ENCODE measurements at places on chromosomes 7 and 10.
A peak's percentile ranks its signal among the peaks of the same experiment; 100 is the strongest.

DNA sequence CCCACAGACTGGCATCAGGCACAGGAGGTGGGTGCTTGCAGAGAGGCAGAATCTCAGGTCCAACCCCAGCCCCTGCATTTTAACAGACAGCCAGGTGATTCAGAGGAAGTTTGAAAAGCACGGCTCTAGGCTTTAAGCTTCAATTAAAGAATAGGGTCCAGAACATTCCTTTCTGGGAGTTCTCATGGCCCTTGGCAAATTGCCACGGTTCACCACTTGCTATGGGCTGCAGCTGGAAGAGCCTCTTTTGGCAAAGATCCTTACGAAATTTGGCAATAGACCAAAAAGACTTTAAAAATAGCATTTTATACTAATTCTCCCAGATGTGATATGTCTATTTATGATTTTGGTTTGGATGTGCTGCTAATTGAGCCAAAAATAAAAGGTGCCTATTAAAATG, 148.1 kb downstream of the ITGA8 start:
- no peak for DNase-seq

DNA sequence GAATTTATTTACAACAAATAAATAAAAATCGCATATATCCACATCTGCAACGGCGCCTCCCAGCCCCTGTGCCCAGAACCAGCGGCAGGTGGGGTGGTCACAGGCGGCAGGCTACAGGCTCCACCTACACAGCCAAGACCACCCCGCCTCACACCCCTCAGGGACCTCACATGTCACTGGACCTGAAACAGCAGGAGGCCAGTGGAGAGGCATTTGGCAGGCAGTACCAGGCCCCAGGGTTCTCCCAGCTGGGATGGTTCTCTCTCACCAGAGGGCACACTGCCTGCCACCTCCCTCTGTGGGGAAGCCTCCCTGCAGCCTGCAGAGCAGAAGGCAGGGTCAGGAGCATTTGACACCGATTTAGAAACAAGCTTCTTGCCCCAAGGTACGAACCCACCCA, 81.5 kb downstream of the MAD1L1 start:
- DNase-seq = no peak

- DNase-seq = no peak
Measured at GRCh38 chr7:13069841-13070240, 382.4 kb downstream of the ARL4A start.

GRCh38 chr10:53134050-53134449, 361.5 kb upstream of the MBL2 start:
- DNase-seq = no peak

DNA sequence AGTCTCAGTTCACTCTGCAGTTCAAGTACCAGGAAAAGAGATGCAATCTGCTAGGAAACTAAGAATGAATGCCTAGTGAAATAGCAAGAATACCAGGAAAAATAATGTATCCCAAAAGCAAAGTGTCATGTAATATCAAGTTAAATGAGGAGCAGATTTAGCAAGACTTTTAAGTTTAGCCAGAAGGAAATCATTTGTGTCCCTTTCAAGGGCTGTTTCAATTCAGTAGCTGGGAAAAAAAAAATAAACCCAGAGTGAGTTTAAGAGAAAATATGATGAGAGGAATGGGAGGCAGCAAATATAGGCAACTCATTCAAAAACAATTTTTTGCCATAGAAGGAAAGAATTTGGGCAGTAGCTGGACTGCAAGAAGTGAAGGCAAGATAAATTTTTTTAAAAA, 135.8 kb downstream of the DGKB start:
- DNase-seq = no peak

DNA sequence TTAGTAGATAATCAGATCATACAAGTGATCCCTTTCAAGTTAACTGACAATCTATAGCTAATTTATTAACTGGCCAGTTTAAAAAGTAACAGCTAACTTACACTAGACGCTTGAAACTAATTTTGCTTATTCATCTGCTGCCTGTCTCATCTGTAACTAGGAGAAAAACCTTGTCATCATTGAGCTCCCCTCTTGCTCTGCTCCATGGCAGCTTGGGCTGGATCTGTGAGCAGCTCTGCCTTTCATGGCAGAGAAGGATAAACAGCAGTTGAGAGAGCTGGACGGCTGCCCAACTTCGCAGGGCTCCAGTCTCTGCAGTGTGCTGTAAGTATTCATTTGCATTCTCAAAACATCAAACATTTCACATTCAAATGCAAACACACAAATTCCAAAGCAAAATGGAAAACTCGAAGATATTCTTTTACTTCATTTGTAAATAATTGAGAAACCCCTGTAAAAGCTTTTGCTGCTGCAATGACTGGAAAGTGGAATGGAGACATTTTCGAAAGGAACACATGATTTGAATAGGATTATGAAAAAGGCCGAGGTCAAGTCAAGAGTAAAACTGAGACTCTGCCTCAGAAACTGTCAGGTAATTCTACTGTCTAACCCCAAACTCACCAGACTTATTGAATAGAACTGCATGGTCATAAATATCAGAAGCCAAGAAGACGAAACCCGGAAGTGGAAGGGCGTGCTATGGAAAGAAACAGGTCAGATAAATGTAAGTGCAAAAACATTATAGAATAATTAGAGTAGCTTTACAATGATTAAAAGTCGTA, 17.6 kb downstream of the SLC35B4 start:
- DNase-seq = no peak

DNA sequence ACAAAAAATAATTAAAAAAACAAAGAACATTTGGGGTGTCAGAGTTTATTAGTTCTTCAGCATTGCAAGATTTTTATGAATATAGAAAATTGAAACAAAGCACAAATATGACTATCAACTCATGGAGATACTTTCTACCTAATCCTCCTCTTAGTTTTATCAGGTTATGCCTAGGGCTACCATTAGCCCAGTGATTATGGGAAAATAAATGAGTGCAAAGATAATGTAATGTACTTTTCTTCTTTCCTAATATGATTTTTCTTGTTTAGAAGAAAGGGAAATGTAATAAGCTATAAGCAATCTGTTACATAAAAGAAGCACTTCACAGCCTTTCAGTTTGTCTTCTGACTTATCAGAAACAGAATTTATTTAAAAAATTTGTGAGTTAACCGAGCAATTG, 676.8 kb downstream of the SORCS1 start:
- no peak for DNase-seq

DNA sequence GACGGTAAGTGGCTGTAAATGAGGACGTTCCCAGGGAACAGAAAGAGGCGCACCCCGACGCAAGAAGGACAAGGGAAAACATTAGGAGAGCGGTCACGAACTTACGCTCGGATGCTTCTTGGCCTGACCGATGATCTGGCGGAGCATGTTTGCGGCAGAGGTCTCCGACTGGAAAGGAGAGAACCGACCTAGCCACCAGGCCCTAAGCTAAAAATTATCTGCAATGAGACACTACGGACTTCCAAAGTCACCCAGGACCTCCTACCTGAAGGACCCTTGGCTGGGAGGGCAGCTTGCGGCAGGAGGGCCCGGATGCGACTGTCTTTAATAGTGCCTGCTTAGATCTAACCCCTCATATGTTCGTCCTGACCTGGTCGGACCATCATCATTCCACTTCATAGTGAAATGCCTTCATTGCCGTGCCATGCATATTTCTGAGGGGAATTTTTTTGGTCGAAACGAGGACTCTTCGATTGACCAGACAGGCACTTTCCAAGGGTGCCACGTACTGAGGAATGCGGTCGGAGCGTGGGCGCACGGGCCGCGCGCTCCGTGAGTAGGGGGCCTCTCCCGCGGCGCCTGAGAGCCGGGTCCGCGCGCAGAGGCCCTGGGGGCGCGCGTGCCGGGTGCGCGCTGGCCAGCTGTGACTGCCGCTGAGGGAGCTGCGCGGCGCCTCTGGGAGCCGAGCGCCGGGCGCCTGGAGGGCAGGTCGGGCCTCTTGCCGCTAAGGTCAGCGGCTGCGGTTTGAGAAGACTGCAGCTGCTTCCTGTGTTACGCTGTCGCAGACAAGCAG, 33.6 kb upstream of the PHF14 start:
- DNase-seq = peak; percentile 94

GRCh38 chr7:103932389-103932788, 57.1 kb downstream of the RELN start:
- no peak for DNase-seq

DNA sequence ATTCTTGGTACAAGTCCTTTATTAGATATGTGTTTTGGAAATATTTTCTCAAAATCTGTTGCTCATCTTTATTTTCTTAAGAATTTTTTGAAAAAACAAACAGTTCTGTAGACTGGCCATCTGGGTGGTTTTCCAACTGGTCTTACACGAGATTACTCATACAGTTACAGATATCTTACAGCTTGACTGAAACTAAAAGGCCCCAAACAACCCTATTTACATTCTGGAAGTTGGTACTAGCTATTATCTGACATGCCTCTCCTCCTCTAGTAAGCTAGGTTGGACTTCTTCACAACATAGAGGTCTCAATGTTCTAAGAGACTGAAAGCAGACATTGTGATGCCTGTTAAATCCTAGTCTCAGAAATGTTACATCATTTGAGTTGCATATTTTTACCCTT, 52.0 kb downstream of the ZNF22 start:
- DNase-seq = no peak

DNA sequence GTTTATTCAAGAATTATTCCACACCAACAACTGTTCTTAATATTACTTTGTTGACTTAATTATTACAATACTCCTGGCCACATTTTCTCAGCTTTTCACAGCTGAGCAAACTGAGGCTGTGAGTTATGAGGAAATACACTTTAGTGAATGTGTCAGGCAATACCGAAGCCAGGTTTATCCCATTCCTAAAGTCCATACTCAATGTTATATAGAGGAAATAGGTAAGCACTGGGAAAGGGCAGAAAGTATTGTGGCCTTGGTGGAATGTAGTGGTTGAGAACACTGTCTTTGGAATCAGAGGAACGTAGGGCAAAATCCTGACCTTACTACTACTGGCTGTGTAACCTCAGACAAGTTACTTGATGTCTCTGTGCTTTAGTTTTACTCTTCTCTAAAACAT, 110.8 kb downstream of the CD36 start:
- no peak for DNase-seq

DNA sequence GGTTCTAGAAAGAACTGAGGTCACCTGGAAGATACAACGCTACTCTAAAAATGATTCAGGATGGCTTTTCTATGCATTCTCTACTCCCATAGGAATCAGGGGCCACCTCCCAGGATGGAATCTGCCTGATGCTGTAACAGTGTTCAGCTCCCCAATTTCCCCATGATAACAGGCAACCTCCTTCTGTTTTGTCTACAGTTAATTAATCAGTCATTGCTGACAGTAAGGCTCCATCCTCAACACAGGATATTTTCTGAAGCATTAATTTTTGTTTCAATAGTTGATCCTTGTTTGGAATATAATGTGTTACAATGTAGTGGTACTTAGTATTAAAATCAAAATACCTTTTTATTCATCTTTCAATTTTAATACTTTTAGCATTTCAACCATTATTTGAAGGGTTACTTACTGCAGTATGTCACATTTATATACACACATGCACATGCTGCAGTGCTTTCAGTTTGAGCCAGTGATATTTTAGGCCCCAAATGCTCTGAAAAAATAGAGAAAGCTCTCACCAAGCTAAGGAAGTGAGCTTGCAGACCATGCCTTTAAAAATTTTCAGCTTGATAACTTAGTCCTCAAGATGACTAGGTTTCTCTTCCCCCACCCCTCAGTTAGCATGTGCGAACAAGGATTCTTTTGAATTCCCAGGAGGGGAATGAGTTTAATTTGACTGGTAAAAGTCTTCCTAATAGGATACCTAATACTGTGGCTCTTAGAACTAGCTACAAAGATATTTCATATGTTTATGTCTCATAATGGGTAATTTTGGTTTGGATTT, 592 bp upstream of the PIK3CG start:
- DNase-seq = no peak

DNA sequence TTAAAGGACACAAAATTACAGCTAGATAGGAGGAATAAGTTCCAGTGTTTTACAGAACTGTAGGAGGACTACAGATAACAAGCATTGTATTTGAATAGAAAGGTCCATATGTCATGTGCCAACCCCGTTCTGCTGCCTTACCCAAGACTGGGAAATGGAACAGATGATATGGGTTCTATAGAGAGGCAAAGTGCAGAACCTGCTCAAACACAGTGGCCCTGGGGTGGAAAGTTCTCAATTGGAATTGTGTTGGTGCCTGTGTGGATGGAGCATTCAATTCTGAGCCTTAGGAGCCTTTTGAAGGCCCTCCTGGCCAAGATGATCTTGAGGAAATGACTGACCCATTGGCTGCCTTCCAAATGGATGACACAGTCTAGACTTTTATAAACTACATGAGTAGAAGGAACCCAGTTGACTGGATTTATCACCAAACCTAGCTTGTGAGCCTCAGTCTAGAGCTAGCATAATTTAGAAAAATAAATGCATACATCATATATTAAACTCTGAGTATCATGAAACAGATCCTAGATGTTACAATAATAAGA, 4.1 kb upstream of the PRSS1 start:
- DNase-seq = no peak

DNA sequence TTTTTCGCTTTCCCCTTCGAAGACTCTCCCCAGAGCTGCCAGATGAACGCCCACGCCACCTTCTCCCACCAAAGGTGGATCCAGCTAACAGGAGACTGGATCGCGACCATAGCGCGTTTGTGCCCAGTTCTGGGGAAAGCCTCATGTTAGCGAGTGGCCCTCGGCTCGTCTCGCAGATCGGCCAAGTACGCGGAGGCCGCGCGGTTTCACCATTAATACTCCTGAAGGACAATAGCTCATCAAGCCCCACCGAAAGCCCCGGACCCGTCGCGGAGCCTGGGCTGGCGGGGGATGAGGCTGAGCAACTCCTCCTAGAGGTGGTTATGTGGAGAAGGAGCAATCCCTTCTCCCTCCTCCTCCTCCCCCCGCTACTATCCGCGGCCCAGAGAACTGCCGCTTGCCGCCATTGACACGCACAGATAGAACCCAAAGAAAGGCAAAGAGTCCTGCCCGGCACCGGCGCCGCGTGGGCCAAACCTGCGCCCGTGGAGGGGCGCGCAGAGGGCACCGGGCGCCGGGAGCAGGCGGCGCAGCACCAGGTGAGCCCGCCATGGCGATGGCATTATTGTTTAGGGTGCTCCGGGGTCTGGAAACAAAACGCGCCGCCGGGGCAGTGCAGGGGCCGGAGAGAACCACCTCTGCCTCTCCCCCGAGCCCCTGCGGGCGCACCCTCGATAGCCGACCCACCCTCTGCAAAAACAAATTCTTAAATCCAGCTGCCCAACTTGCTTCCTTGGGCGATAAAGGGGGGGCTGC, at the start of gene MACROH2A2:
Gene MACROH2A2 (plus strand): TSS at position 385 of the 756 bp plus-strand sequence. CDS start 22,813 bp downstream, outside the sequence.
- peak; percentile 73 for DNase-seq

- DNase-seq = no peak
Measured at GRCh38 chr7:5636914-5637313, 144.5 kb downstream of the RNF216 start.

- no peak for DNase-seq
Measured at GRCh38 chr7:134730411-134730829, 49.0 kb upstream of the CALD1 start.

GRCh38 chr10:73209705-73210104, 37.4 kb downstream of the DNAJC9 start:
- no peak for DNase-seq

GRCh38 chr7:111266613-111267012, 175.7 kb downstream of the LRRN3 start:
- DNase-seq = no peak

GRCh38 chr10:11344550-11344949, 266.9 kb downstream of the USP6NL start:
- DNase-seq = no peak

All from Calu3 (cell line).